ENCODE measurements at places on chromosomes 2 and 18. TPM values are rescaled to one million over a fixed set of nuclear protein-coding genes. Genes with fewer than 3 reads are reported as not detected.
A peak's percentile ranks its signal among the peaks of the same experiment; 100 is the strongest.

IFIH1 gene
- 15.4 TPM for total RNA-seq

BOLL gene
- total RNA-seq = not detected

MAPRE3 gene
- 11.6 TPM for total RNA-seq

MYL12B gene
- 420 TPM for total RNA-seq

CYBRD1 gene
- total RNA-seq = 2.5 TPM

EPAS1 gene
- 106 TPM for total RNA-seq

KLHL30 gene
- total RNA-seq = 0.26 TPM

SCN1A gene
- total RNA-seq = not detected

MALL gene
- 159 TPM for total RNA-seq

GRCh38 chr2:30326497-30326896 lies 95.2 kb downstream of the LBH start:
- DNase-seq = no peak

- DNase-seq = no peak
Observed at GRCh38 chr2:47028171-47028570, 112.6 kb upstream of the MCFD2 start.

- no peak for DNase-seq
Observed at GRCh38 chr18:49907346-49907929, 94.1 kb upstream of the ACAA2 start.

GRCh38 chr18:65725251-65726050 lies 25.4 kb upstream of the CDH7 start:
- DNase-seq = peak; percentile 5

- DNase-seq = no peak
Observed at GRCh38 chr18:34742891-34743341, 32.8 kb downstream of the DTNA start.

DNA sequence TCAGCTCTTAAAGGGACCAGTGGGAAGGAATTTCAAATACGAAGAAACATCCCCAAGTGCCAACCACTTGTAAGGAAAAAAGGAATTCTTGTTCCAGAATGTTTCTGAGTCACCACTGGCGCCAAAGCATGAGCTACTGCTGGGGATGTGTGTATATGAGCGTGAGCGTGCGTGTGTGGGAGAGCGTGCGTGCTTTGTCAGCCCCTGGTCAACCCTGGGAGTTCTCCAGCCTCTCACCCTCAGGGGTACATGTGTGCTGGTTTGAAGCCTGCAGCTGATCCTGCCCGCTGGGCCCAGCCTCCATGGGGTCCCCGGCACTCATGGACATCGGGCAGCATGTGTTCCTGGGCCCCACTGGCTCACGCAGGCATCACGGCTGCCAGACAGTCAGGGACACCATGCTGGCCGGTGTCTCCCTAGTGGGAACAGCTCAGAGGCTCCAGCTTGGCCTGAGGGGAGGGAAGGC lies 17.1 kb downstream of the HS6ST1 start:
- DNase-seq = no peak

DNA sequence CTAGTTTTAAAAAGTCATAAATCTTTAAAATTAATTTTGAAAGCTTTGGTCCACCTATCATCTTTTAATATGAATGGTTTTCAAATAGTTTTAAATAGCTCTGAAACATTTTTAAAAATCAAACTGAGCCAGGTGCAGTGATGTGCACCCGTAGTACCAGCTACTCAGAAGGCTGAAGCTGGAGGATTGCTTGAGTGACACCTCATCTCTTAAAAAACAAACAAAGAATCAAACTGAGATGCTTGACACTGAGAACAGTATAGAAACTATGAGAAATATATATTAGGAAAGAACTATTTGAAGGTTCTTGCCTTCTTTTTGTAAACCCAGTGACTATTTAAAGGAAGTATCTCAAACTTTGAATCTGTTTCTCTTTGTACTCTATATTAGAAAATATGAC lies 67.4 kb downstream of the BARD1 start:
- DNase-seq = no peak

GRCh38 chr18:80171054-80171872 lies 62.2 kb downstream of the ADNP2 start:
- DNase-seq = no peak

DNA sequence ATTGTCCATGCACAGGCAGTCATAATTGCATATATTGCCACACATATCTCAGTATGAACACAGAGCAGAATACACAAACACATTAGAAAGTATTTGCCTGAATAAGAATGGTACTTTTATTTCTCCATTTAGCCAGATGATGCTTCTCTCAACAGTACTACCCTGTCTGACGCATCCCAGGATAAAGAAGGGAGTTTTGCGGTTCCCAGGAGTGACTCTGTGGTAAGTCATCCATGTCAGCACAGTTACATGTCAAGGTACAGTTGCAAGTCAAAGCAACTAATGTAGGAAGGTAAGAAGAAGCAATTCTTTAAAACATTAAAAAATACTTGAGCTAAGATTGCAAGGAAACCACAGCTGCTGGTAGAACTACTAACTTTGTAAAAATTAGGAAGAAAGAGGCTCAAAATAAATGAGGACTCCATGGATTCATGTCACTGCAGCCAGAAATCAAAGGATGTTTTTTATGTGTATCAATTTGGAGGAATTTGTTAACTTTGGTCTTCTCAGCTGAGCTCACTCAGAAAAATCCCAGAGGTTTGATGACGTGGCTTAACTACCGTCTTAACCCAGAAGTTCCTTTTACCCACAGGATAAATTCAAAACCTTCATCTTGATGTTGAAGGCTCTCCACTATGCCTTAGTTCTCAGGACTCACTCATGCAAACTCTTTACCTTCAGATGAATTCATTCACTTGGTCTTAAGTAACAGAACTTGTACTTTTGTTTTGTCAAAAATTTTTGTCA lies 130.3 kb downstream of the ARHGAP28 start:
- DNase-seq = no peak

DNA sequence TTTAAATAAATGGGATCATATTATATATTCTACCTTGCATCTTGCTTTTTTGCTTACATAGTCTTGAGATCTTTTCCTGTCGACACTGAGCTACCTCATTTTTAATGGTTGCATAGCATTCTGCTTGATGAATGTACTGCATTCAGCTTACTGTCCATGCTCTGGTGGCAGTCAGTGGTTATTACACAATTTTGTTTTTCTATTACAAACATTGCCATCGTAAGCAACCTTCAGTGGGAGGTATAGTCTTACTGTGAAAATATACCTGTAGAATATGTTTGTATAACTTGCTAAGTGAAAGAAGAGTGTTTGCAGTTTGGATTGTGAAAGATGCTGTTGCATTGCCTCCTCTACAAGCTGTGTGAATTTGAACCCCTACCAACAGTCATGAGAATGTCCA lies 43.4 kb downstream of the UBXN4 start:
- no peak for DNase-seq

DNA sequence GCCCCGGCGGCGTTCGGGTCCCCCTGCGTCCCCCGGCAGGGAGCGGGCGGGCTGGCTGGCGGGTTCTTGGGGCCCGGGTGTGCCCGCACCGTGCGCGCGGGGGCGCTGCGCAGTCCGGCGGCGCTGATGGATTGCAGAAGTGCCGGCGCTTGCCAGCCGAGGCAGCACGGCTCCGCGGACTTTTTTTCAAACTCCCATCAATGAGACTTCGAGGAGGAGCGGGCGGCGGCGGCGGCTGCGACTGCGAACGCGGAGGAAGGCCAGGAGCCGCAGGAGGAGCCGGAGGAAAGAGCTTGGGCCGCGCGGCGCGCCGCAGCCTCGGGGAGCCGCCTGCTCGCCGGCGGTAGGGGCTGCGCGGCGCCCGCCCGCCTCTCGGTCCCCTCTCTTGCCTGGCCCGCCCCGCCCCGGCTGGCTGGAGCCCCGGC lies at the start of gene GLI2:
Gene GLI2 (plus strand): TSS at position 123 of the 425 bp plus-strand sequence. CDS start 61,453 bp downstream, outside the sequence.
- no peak for DNase-seq

DNA sequence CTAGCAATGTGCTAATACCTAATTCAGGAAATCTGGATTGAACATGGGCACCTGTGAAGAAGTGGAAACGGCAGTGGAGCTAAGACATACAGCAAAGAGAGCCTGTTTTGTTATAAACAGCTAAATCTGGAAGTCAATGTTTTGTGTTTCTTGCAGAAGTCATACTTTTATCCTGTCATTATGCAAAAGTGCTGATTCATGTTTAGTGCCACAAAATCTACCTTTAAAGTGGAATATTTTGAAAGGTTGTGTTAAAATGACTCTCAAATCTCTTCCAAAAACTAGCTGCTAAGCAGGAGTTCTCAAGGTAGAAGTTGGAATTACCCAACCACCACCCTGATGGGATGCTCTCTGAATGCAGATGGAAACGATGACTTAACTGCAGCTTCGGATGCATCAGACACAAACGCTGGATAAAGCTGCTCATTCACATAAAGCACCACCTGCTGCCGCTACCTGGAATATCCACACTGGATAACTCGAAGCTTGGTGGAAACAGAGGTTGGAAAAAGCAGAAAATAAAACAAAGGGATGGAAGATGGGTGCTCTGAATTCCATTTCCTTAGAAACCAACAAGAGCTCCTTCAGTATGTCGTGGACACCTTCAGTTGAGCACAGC lies 132.6 kb upstream of the ZNF236 start:
- no peak for DNase-seq

GRCh38 chr18:30486856-30487255 lies 555.7 kb downstream of the DSC3 start:
- DNase-seq = no peak

GRCh38 chr2:189254268-189254883 lies 74.8 kb upstream of the COL5A2 start:
- peak; percentile 12 for DNase-seq

GRCh38 chr18:3074087-3074486 lies 61.1 kb upstream of the LPIN2 start:
- DNase-seq = no peak

DNA sequence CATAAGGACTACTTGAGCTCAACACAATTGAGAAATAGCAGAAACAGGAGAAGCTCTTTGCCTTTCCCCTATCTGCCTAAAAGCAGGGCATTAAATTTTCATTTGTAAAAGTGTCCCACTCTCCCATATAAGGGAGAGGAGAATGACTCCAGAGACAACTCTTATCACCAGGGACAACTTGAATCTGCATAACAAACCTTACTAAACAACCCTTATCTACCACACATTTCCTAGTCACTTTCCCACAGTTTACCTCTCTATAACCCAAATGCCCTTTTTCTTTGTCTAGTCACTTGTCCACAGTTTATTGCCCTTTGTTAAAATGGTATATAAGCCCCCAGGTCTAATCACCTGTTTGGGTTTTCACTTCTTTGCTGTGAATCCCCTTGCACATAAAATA lies 37.5 kb upstream of the PPM1B start:
- no peak for DNase-seq

GRCh38 chr18:8005870-8006569 lies 438.9 kb downstream of the PTPRM start:
- DNase-seq = no peak

GRCh38 chr18:74477771-74478170 lies 18.4 kb upstream of the CNDP2 start:
- DNase-seq = no peak

- no peak for DNase-seq
Observed at GRCh38 chr2:219560037-219560892, 11.1 kb downstream of the OBSL1 start.

DNA sequence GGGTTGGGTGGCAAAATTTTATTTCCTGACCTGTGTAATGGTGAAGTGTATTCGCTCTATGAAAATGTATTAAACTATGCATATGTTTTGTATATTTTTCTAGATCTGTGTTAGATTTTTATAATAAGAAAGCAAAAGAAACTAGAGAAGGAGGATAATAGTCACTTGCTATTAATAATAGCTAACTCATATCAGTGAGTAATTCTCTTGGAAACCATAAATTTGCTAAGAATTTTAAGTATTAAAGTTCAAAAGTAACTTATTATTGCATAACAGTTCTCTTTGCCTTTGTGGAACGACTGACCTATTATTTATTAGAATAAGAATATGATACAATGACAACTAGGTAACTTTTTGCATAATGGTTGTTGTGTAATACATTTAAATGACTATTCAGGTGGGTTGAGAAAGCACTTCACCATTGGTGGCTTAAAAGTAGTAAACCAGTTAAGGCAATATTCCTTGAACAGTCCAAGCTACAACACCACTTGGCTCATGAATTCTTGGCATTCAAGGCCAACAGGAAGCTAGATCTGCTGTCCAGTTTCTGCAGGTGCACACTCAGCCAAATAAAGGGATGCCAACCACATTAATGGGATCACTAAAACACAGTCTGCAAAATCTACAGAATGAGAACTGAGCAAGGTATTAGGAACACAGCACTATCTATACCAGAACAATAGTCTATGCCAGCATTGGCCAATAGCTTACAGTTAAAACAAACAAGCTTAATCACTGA lies 921.3 kb downstream of the CPS1 start:
- DNase-seq = no peak

DNA sequence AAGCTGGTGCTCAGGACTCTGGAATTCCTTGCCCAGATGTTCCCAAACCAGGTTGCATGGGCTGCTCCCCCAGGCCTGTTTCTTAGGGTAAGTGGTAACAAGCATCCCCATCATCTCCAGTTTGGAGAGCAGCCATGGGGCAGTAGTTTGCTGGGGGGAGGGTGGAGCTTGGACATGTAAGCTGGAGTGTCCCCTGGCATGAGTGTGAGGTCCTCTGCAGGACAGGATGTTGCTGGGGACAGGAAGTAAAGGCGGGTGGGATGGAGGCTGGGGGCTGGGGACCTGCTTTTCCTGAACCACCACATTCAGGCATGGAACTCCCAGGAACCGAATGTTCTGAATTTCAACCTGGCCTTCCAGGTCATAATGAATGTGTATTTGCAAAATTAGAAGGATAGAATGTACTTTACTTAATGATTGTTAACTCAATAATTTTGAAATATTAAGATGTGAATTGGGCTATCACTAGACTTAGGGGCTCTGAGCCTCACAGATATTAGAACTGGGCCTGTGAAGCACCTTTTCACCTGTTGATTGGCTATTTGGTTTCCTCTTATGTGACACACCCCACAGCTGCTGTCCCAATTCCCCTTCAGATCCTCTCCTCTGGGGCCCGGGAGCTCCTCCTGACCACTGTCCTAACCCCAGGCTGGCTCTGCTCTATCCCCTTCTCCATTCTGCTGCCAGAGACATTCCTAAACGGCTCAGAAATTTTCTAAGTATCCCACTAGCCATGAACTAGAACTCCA lies 66.4 kb upstream of the EPAS1 start:
- DNase-seq = no peak

DNA sequence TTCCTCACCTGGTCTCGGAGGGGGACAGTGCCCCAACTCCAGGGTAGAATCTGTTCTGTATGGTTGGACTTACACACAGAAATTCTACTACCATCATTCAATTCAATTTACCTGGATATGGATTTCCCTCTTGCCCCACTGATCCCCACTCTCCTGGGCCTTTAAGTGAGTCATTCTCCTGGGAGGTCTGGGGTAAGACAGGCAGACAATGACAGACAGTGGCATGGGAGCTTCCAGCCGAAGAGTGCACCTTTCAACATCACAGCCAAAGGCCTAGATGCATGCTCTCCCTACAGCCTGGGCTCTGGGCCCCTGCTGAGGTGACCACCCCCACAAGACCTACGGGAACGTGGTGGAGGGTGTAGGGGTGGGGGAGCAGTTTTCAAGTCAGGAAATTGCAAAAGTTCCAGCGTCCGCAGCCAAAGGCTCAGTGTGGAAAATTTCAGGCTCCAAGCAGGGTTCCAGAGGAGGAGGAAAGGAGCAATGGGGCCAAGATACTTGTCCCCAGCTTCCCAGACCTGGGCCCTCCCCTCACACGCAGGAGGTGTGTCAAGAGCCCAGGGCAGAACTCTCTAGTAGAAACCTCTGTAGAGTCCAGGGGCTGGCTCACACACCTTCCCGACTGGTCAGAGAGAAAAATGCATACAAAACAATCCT lies 296.4 kb downstream of the CYP26B1 start:
- DNase-seq = no peak

All from Panc1 (cell line).